ENCODE measurements at places on chromosomes 2 and 18.

GRCh38 chr18:68267583-68267982 is 447.3 kb downstream of the TMX3 start:
- peak; percentile 62 for DNase-seq

DNA sequence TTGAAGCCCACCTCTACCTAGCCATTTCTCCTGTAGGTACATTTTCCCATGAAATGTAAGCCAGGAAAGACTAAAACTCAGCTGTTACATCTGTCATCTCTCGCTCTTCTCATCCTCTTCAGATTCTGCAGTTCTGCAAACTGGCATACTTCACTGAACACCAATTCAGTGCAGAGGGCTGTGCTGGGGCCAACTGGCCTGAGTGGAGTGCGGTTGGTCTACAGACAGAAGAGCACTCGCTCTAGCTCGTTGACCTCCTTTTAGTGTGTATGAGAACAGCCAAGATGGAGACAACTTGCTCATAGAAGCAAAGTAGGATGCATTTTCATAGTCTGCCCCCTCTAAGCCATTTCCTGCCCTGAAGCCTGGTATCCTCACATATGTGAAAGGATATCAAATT is 862.6 kb downstream of the BCL11A start:
- DNase-seq, result no peak

DNA sequence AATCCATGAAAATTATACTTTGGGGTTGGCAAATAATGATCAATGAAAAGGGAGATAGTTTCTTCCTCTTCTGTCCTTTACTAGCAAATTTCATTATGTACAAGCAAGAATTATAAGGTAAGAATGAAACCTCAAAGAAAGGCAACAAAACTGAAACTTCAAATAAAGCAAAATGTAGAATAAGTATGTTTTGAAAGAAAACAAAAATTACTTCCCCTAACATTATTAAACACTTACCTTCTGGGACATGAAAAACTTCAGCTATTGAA is 29.4 kb downstream of the THADA start:
- no peak for DNase-seq

- no peak for DNase-seq
Measured at GRCh38 chr2:239671916-239672849, 271.4 kb upstream of the HDAC4 start.

- peak; percentile 19 for DNase-seq
Measured at GRCh38 chr18:5073026-5073944, 123.8 kb downstream of the AKAIN1 start.

DNA sequence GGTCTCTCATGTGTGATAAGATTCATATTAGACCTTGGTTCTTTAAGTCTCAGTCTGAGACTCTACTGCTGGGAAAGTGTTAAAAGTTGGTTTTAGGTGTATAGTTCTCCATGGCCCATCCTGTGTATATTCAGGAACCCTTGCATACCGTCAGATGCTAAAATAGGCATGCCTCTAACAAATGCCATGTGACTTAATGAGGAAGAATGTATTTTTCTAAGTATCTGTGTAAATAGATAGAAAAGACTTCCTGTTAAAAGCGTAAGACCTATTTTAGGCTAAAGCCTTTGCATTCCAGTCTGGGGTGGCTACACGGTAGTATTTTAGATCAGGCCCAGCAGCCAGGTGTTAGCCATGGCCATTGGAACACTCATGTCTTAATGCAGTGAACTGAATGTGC is 73.3 kb downstream of the RHBDD1 start:
- no peak for DNase-seq

- peak; percentile 82 for DNase-seq
Measured at GRCh38 chr18:11947214-11948191, 33.8 kb upstream of the IMPA2 start.

DNA sequence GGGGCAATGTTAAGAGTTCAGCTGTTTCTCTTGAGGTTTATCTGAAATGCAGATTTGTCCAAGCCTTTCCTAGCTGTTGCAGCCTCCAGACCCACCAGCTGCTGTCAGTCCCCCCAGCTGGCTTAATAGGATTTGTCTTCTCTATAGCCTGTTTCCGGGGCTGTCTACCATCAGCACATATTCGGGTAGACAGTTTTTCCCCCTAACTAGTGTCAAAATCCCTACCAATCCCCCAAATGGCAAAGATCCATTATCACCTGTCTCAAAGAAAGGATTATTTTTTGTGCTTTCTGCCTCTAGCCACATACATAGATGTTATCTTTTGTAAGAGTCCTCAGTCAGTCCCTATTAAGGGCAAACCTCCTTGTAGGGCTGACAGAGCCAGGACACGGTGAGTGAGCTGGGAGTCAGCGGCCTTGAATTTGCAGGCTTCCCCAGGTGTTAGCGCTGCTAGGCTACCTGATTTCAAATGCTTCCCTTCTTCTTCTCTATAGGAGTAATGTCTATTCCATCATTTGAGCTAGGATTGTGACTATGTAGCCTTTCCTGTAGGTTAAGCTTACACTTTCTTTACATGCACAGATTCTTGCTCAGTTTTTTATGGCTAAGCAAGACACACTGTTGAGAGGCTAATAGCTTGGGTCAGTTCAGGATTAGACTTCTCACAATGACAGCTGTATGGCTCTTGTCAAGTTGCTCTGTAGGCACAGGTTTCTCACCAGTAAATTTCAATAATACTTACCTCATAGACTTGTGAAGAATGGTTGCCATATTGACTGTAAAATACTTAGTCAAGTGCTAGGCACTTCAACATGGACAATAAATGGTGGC is 171.1 kb upstream of the UNC80 start:
- DNase-seq, result no peak

- no peak for DNase-seq
Measured at GRCh38 chr18:34990597-34990996, 50.6 kb upstream of the MAPRE2 start.

GRCh38 chr2:65370387-65371073 is 61.9 kb downstream of the SPRED2 start:
- no peak for DNase-seq

DNA sequence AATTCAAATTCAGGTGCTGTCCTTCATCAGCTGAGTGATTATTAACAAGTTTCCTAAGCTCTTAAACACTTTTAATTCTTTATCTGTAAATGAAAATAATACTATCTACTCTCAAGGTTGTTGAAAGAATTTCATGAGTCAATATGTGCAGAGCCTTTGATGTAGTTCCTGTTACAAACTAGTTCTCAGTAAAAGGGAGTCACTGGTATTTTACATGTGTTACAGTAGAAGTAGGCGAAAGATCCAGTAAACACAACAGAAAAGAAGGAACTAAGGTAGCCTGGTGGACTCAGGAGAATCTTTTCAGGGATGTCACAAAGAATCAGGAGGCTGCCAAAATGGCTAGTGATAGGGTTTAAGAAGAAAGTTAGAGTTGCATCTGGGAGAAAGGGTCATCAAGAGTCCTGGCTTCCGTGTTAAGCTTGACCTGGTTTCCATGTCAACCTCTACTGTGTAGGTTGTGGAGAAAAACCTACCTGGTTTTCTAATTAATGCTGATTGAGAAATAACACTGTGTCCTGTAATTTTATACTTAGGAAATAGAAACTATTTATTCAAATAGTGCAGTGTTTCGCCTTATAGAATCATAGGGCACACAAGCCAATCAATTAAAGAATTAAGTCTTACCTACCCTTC is 58.3 kb upstream of the TRIB2 start:
- DNase-seq, result no peak

DNA sequence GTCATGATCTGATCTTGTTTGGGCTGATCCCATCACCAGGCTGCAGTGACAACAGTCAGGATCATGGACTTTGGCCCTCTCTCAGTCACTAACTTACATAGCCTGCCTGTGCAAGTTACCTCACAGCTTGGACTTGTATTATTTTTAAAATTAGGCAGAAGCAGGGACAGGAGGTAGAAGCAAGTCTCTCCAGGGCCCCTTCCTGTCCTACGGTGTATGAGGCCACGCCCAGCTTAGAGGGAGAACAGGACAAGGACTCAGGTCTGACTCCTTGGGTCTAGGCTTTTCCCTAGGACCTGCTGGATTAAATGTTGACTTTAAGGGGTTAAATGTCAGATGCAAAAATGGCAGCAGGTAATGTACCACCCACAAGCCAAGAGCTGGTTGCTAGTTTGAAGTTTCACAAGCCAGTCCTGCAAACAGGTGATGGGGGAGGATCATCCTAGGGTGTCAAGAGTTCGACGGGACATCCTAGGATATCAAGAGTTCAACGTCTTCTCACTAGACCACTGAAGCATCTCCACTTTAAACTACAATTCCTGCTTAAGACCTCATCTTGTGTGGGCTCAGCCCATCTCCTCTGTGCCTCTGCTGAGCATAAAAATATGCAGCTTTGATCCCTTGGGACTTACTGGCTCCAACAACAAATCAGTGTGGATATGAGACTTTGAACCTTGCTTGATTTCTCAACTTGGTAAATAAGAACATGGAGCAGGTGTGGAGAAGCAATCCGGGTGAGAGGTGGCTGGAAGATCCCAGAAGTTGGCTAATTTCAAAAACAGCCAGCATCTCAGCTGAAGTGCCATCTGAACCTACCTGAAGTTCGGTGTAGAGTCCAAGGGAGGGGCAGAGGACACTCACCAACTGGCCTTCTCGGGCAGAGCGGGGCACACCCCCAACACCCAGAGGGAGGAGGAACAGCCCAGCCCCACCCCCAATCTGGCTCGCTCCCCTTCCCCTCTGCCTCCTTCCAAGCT is 39.5 kb downstream of the SFXN5 start:
- no peak for DNase-seq

DNA sequence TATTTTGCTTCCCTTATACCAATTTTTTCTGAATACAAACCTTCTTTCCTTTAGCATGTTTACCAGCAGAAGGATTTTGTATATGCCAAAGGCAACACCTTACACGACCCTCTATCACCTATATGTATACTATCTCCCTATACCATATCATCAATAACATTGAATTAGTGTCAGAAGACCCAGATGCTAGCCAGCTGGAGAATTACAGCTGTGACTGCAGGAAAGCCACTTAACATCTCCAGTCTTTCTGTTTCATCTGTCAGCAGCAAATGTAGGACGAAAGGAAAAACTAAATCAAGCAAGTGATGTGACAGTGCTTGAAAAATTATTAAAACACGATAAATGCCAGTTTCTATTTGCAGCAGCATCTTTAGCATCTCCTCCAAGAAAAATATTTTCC is 193.7 kb downstream of the STK39 start:
- no peak for DNase-seq

DNA sequence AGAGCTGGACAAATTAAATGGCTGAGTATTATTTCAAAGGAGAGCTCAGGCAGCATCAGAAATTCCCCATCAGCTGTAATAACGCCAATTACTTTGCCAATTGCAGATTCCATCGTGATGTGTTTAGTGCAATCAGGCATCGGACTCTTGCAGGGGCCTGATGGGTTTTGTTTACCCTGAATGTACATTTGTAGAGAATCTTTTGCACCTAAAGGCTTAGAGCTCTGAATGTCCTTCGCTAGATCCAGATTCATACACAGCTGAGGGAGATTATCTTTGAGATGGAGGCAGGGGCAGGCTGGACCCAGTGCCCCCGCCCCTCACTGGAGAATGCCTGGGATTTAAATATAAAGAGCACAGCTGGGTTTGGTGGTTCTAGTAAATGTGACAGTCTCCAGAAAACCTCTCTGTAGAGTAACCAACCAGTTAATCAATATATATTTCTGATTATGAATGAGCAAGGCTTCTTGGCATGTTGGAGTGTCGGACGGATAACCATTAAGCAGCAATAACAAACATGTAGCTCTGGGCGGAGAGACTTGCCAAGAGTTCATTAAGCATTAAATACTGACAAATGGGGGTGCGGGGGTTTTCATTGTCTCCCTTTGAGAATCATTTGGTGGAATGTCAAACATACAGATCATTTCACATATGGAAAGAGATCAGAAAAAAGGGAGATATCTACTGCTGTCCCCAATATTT is 200.9 kb downstream of the SETBP1 start:
- DNase-seq, result no peak

- no peak for DNase-seq
Measured at GRCh38 chr2:224984637-224985036, 57.6 kb downstream of the DOCK10 start.

DNA sequence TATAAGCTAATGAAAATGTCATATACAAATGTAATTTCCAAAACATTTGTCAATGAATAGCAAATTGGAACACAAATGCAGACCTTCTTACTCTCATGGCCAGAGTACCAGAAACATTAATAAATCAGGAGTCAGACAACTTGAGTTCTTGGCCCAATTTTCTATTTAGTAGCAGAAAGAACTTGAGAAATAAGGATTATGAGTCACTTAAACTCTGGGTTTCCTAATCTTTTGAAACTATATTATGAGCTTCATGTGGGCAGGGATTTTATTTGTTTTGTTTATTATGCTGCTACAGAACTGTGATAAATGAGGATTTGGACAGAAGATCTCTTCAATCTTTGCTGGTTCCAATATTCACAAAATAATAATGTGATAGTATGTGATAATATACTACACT is 686.7 kb downstream of the NR4A2 start:
- DNase-seq, result no peak

- no peak for DNase-seq
Measured at GRCh38 chr2:118012778-118013177, 1.1 kb downstream of the CCDC93 start.

DNA sequence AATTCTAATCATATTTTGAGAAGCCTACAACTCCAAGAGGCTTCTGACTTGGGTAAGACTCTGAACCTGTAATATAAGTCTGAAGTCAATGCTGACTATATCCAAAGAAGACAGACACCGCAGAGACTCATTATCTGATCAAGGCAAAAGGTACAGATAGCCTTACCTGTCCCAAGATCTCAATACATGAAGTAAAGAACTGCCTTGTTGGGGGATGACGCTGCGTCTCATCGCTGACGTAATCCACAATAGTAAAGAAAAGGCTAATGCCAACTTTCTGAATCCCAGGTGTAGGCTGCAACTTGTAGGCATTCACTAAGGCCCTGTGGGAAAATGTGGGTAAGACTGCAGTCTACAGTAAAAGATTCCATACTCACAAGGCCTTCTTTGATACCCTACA is 62.1 kb downstream of the SIGLEC15 start:
- DNase-seq, result no peak

DNA sequence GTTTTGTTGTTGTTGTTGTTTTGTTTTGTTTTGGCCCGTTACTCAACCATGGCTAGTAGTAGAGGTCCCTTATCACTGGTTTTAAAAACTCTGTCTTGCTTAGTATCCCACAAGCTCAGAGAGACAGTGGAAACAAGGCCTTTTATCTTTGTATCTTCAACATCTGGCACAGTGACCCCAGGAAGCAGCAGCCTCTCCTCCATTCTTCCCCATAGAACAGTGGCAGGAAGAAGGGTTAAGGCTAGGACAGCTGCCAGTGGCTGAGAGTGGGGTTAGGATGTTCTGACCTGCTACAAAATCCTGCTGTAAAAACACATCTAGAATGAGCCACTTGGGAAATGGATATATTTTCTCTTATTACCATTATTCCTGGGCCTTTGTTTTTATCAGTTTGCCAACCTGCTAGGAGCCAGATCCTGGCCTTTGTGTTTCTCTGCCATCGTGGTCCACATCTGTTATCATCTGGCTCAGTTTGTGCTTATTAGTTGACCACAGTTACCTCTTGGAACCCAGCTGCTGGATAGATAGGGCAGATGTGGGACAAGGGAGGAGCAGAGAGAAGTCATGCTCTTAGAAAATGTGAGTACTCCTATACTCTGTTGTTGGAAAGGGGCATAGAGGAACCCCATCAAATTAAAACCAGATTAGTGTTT is 246.8 kb downstream of the AGPS start:
- DNase-seq, result no peak

GRCh38 chr2:237400199-237400598 is 13.8 kb downstream of the COL6A3 start:
- DNase-seq, result no peak

- no peak for DNase-seq
Measured at GRCh38 chr2:238133499-238134392, 4.7 kb upstream of the KLHL30 start.

- DNase-seq, result no peak
Measured at GRCh38 chr2:170922634-170923494, 6.2 kb upstream of the GORASP2 start.

All from AG08395 (cell line).